PC-9 (cell line): ENCODE measurements at places on chromosomes 2 and 18. TPM values are rescaled to one million over a fixed set of nuclear protein-coding genes. Genes with fewer than 3 reads are reported as not detected.

Gene LOXHD1
- total RNA-seq = not detected in 2 replicates

Gene GPR35
- total RNA-seq = 1.1 and 2.5 TPM in 2 replicates

Gene SPHKAP
- not detected in 2 replicates for total RNA-seq

Gene CYP27C1
- total RNA-seq = 0.94 and 1.6 TPM in 2 replicates

DNA sequence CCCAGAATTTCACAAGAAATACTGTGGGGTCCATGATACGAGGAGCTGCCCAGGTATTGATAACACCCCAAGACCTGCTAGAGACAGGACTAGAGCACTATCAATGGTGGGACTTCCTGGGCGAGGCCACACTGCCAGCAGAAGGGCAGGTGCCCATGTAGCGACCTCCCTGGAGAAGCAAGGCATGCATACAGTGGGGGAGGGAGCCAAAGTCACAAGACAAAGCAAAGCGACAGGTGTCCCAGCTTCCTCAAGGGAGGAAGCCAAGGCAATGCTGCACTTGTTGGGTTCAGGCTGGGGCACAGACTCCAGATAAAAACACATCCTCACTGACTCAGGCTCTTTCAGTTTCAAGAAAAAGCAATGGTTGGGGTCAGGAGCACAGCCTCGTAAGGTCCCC, 7.5 kb downstream of the CD207 start:
- H3K4me1 ChIP-seq = no peaks in the 10 kb centered on the region
- no peak overlapping the region for H3K27ac ChIP-seq
- H3K27me3 ChIP-seq = peaks cover 66% of the 10 kb centered on the region
- H3K36me3 ChIP-seq = no peaks in the 10 kb centered on the region

- H3K27me3 ChIP-seq = no peaks in the 10 kb centered on the region
- H3K27ac ChIP-seq = no peak overlapping the region
- DNase-seq = no peak
- H3K4me3 ChIP-seq = no peak overlapping the region
- H3K36me3 ChIP-seq = no peaks in the 10 kb centered on the region
These were observed 95.5 kb upstream of the CREB1 start for GRCh38 chr2:207434306-207434705.

DNA sequence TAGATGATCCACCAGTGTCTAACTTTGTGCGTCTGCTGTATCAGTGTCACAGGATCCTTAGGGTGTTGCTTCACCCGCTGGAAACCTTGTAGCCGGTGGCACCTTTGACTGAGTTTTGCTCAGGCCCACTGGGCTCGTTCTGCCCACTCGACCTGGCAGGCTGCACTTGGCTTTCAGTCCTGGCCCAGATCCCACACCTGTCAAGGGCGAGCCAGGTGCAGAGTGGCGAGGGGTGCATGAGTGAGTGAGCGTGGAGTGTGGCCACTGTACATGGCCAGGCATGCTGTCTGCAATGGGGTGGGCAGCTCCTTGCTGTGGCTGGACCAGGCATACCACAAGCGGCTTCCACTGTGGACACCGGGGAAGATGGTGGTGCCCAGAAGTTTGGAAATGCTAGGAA, 179.0 kb downstream of the FAM210A start:
- no peak for DNase-seq
- no peaks in the 10 kb centered on the region for H3K36me3 ChIP-seq
- H3K27me3 ChIP-seq = peaks cover 99% of the 10 kb centered on the region
- no peak overlapping the region for H3K4me3 ChIP-seq

DNA sequence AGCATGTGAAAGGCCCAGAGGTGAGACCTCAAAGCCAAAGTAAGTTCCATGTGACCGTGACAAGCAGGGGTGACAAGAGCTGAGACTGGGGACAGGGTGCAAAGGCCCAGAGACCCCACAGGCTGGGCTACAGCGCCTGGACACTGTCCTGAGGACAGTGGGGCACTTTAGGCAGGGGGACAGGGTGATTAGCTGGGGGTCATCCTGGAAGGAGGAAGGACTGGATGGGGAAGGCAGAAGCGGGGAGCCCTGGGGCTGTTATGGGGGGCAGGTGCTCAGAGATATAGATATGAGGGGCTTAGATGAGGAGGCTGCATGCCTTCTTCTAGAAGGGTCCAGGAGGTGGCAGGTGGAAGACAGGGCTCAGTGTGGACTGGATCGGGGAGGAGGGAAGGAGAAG, 31.5 kb downstream of the KIF1A start:
- no peak for DNase-seq
- H3K27me3 ChIP-seq = peaks cover 97% of the 10 kb centered on the region
- no peaks in the 10 kb centered on the region for H3K36me3 ChIP-seq
- no peak overlapping the region for H3K27ac ChIP-seq
- H3K4me1 ChIP-seq = no peaks in the 10 kb centered on the region
- H3K4me3 ChIP-seq = no peak overlapping the region
